ENCODE measurements at places on chromosomes 11 and 22.
A peak's percentile ranks its signal among the peaks of the same experiment; 100 is the strongest.

DNA sequence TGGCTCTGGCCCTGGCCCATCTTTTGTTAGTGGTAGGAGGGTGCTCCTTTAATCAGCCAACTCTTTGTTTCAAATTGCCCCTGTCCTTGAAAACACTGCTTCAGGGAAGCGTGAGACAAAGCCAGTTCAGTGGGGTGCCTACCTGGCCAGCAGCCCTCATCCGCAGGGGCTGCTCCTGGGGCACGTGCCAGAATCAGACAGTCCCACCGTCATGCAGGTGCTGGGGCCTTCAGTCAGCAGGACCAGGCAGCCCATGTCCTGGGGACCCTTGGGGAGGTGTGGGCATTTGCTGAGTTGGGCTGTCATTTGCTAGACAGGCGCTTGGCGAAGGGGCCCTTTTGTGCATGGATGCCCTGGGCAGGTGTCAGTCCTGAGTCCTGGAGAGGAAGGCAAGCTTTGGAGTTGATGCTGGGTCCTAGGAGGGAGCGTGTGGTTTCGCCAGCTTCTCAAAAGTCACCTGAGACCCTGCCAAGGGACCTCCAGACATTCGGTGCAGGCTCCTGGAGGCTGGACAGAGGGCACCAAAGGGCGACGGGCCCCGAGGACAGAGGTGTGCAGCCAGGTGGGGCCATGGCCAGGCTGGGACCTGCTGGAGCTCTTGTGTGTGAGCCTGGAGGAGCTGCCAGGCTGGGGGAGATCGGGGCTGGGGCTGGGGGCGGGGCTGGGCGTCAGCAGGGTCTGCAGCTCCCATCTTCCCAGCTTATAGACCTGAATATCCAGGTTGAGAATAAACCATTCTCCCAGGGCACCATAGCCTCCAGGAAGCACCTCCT, 15.0 kb upstream of the RTN4R start:
- no peak for DNase-seq

DNA sequence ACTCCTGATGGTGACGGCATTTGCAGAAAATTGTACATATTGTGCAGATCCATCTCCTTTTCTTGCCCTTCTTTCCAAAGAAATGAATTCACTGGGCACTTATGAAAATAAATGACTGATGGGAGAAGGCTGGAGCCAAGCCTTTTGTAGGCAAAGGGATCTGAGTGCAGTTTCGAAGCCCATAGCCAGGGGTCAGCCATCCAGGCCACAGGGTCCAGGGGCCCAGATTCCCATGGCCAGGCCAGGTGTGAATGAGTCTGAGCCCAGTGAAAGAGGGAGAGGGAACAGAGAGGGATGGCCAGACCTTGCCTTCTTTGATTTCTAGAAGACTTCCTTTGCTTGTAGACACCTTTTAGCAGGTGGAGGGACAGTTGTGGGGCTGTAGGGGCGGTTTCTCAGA, 209.1 kb downstream of the KIRREL3 start:
- DNase-seq = peak; percentile 76

DNA sequence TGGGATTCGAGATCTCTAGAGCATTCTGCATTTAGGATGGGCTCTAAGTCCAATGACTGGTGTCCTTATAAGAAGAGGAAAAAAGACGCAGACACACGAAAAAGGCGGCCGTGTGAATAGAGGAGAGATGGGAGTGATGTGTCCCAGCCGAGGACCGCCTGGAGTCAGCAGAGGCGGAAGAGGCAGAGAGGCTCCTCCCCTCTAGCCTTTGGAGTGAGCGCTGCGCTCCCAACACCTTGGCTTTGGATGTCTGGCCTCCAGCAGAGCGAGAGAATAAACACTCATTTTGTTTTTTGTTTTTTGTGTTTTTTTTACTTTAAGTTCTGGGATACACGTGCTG, 83.0 kb upstream of the RTL6 start:
- no peak for DNase-seq

- no peak for DNase-seq
Measured at GRCh38 chr11:73579641-73580434, 18.1 kb downstream of the FAM168A start.

DNA sequence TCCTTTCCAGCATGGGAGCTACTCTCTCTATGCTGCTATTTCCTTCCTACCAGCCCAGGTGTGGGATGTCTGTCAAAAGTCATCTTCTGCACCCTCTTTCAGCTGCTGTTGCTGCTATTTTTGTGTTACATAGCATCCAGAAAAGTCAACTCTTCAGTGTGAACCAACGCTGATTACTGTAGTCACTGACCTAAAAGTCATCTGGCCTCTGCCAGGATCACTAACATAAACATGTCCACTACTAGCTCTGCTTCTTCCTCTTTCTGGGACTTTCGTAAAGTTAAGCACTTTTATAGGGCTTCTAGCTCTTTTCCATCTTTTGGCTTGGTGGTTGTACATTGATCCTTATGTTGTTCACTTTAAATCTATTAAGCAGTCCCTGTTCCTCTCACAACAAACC, 90.2 kb upstream of the CARD18 start:
- no peak for DNase-seq

GRCh38 chr11:46845440-46845739, 690 bp downstream of the CKAP5 start:
- no peak for DNase-seq

DNA sequence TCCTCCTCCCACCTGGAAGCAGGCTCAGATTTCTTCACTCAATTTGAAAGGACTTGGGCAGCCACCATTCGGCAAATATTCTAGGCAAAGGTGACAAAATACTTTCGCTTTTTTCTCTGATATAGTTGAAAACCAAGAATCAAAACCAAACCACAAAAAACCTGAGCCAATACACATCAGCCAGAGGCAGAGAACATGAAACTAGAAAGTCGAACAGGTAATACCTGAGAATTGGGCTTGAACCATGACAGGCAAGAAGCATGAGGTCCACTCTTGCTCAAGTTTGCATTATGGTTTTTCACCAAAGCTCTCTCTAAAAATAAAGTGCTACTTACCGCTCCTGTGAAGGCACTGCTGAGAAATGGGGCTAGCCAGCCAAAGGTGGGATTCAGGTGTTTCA, 26.2 kb upstream of the LDLRAD3 start:
- no peak for DNase-seq

DNA sequence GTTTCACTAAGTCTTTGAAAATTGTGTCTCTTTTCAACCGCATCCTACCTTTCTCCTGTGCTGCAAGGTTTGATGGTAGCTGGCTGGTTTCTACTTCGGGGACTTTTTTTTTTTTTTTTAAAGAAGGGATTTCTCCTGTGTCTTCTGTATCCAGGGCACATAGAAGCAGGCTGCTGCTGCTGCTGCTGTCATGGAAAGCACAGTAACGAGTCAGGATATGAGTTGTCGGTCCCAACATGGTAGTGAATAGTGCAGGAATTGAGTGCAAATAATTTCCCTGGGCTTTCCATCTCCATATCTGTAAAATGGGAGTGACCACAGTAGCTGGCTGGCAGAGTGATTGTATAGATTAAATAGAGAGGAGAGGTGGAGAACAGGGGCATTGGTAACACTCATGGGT, 118.3 kb upstream of the NAV2 start:
- DNase-seq = no peak

DNA sequence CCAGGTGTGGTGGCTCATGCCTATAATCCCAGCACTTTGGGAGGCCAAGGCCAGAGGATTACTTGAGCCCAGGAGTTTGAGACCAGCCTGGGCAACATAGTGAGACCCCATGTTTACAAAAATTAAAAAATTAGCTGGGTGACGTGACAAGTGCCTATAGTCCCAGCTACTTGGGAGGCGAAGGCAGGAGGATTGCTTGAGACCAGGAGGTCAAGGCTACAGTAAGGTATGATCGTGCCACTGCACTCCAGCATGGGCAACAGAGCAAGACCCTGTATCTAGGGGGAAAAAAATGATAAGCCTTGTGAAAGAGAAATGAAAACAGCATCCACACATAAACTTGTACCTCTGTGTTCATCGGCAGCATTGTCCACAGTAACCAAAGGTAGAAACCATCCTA, 8.1 kb upstream of the CCND1 start:
- DNase-seq = no peak

- peak; percentile 9 for DNase-seq
Measured at GRCh38 chr11:1926156-1927025, 6.9 kb downstream of the TNNT3 start.

GRCh38 chr11:1880746-1881441, 10.8 kb downstream of the PRR33 start:
- DNase-seq = no peak

DNA sequence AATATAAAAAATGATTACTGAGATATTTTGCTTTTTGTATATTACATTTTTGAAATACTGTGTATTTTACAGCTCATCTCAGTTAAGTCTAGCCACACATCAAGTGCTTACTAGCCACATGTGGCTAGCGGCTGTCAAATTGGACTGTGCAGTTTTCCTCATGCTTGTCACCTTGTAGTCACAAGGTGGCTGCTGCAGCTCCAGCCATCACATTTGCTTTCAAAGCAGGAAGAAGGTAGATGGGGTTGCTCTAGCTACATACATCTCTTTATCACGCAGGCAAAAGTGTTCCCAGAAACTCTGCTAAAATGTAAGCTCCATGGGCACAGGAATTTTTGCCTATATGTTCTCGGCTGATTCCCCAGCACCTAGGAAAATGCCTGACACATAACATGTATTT, 61.5 kb downstream of the MICAL2 start:
- no peak for DNase-seq

DNA sequence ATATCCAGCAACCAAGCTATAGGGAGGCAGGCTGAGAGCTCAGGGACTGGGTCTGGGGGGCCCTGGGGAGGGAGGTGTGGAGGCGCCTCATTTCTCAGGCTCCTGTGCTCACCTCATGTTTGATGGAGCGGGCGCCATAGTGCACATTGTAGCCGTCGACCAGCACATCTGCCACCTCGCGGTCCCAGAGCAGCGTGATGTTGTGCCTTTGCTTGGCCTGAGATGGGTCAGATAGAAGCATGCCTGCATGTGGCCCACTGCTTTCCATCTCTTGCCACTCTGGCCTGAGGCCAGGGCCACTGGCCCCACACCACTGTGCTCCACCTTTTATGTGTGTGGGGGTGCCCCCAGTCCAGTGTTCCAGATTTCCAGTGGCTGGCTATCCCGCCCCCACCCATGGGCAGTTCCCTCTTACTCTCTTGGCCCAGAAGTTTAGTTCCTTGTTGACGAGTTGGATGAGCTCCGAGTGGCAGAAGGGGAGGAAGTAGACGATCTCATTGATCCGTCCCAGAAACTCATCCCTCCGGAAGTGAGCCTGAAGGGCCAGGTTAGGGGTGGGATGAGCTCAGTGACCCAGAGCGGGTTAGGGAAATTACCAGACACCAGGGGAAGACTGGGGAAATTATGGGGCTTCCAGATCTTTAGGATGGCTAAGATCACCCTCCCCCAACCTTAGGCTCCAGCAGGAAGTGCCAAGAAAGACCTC, 50.1 kb upstream of the PHOX2A start:
- no peak for DNase-seq

- DNase-seq = no peak
Measured at GRCh38 chr11:27234043-27234668, 128.9 kb downstream of the CCDC34 start.

DNA sequence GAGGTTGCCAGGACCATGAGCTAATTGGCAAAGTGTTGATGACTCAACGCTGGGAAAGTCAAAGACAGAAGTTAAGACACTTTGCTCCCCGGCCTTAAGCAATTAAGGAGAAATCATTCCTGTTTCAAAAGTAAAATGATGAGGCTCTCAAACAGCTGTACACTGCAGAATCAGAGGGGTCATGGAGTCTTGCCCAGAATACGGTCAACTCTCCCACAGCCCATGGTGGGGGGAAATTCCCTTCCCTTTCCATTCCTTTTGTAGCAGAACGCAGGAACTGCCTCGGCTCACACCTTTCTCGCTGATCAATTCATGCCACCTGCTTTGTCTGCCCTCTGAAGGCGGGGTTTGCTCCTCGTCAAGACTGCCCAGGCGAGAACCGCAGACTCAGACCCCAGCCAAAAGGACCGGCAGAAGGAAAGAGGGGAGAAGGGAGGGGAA, 52.8 kb downstream of the MN1 start:
- DNase-seq = peak; percentile 64

- no peak for DNase-seq
Measured at GRCh38 chr11:27551127-27551526, 44.6 kb upstream of the LIN7C start.

- DNase-seq = no peak
Measured at GRCh38 chr11:64101461-64101860, 64.5 kb downstream of the MACROD1 start.

GRCh38 chr11:129455756-129456655, 80.4 kb downstream of the BARX2 start:
- no peak for DNase-seq

- no peak for DNase-seq
Measured at GRCh38 chr11:23123753-23124152, 263.5 kb upstream of the CCDC179 start.

- DNase-seq = no peak
Measured at GRCh38 chr11:33471541-33471940, 214.4 kb downstream of the HIPK3 start.

- DNase-seq = no peak
Measured at GRCh38 chr11:10305964-10306918, 1.4 kb downstream of the ADM start.

- DNase-seq = no peak
Measured at GRCh38 chr22:37827056-37827455, 3.9 kb downstream of the GALR3 start.

Measured in iPS-NIHi11 (cell line).